Posterior vena cava (tissue), 2 donors: ENCODE measurements at places on chromosomes 6 and 20. TPM values are rescaled to one million over a fixed set of nuclear protein-coding genes. Genes with fewer than 3 reads are reported as not detected.

MLN gene
- not detected for total RNA-seq

MGME1 gene
- total RNA-seq: 7.5 TPM

ZNF343 gene
- total RNA-seq: 10.0 TPM

MLIP gene
- total RNA-seq: 1.4 TPM

HLA-DRB5 gene
- 61.3 TPM for total RNA-seq

FKBP1C gene
- total RNA-seq: not detected

GRCh38 chr20:20318365-20319161 lies 49.3 kb upstream of the INSM1 start:
- no peak for DNase-seq

- DNase-seq: peak; percentile 25
These were observed 4.8 kb upstream of the BCAS4 start for GRCh38 chr20:50789968-50790650.

DNA sequence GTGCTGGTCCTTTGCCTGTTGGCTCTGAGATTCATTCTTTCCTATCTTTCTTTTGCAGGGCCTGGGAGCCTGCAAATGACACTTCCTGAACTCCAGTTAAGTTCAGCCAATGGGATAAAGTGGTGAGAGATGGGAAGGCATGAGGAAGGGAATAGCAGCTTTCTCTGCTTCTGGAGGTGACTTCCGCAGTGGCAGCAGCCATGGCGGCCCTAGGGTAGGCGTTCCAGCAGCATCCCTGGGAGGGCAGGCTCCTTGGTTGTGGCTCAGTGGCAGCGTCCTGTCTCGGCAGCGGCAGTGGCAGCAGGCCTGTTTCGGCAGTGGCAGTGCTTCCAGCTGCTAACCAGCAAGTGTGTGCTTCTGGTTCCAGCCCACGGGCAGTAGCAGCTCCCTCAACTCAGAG lies 7.3 kb upstream of the MDFI start:
- peak; percentile 66 for DNase-seq

- DNase-seq: peak; percentile 91
These were observed 18.1 kb downstream of the TUBB2B start for GRCh38 chr6:3209114-3210023.

DNA sequence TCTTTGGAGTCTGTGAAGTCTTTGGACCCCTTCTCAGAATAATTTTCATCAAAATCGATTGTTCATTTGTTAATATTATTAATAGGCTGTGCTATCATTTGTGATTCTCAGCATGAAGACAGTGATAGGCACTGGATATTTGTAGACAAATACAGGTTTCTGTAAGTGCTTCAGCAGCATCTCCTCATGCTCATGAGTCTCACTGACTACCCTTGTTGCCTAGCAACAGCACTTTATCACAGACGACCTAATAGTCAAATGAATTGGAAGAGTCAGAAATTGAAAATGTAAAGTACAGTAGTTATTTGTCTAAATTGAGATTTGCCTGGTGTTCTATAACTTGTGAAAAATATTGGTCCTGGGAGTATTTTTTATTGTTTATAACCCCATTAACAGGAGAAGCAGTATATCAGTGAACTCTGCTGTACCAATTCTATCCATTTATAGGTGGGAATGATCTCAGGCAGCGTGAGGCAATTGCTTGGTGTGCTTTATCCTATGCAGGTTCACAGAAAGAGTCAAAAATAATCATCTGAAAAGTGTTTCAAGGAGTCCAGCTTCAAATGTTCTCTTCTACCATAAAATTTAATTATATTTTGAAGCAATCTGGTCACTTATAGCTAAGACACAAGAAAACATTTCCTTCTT lies 684.6 kb downstream of the RFPL4B start:
- no peak for DNase-seq

GRCh38 chr6:113411011-113411410 lies 446.1 kb upstream of the MARCKS start:
- DNase-seq: no peak

DNA sequence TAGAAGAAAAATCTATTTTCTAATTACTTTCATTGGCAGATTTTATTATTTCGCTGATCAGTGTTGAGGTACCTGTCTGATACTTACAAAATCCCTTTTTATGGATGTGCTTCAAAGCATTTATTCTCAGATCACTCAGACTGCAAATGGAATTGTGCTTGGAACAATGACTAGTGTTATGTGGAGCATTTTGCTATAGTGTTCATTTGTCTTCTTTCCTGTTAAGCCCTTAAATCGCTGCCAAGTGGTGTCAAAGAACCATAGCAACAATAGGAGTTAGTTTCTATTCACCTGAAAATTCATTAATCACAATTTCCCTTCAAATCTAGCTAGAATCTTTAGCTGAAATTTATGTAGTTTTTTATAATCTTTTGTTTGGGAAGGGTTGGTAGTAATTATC lies 29.8 kb downstream of the SMPDL3A start:
- DNase-seq: no peak

GRCh38 chr6:113856625-113857555 lies at the start of gene MARCKS:
TSS of gene MARCKS (plus strand) at chr6:113857345. CDS start at chr6:113857746, 401 bp downstream.
- DNase-seq: peak; percentile 93

DNA sequence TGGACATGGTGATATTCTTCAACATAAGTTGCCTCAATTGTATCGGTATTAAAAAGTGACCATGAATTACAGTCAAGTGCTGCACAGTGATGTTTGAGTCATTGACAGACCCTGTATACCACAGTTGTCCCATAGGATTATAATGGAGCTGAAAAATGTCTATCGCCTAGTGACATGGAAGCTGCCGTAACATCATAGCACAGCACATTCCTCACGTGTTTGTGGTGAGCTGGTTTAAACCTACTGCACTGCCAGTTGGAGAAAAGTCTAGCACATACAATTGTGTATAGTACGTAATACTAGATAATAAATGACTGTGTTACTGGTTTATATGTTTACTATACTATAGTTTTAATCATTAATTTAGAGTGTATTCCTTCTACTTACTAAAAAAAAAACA lies 150.2 kb downstream of the CDH26 start:
- DNase-seq: no peak

GRCh38 chr20:6663104-6663503 lies 104.4 kb upstream of the BMP2 start:
- no peak for DNase-seq

DNA sequence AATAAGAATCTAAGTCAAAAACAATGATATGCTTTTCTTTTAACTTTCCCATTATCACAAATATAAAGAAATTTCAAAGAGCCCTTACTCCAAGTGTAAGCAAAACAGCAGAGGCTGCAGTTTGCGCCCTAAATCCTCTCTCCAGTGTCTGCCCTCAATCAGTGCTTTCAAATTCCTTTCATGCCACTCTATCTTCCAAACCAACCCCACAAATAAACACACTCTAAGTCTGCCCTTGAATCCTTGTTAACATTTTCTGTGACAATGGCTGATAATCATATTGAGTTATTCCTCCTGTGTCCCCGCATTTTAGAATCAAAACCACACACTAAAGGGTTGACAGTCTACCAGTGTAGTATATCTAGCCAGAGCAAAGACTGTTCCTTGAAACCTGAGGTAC lies 317.9 kb upstream of the MARCKS start:
- no peak for DNase-seq

- no peak for DNase-seq
These were observed 33.2 kb upstream of the TRAM2 start for GRCh38 chr6:52610011-52610410.

DNA sequence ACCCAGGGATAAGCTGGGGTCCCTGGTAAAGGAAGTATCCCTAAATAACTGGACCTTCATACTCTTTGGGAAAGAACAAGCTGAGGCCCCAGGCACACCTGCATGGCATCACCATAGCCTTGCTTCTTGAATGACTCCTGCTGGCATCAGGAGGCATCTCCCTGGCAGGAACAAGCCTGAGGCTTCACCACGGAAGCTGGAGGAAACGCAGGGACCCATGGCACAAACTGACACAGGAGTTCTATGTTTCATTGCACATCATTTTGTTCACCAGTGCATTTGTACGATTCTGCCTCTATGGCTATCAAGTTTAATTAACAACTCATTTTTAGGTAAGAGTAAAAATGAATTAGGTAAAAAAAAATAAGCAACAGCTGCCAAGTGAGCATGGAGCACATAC lies 619 bp upstream of the PDE7B start:
- no peak for DNase-seq

- DNase-seq: no peak
These were observed 49.4 kb downstream of the TRMT11 start for GRCh38 chr6:126035764-126036163.

DNA sequence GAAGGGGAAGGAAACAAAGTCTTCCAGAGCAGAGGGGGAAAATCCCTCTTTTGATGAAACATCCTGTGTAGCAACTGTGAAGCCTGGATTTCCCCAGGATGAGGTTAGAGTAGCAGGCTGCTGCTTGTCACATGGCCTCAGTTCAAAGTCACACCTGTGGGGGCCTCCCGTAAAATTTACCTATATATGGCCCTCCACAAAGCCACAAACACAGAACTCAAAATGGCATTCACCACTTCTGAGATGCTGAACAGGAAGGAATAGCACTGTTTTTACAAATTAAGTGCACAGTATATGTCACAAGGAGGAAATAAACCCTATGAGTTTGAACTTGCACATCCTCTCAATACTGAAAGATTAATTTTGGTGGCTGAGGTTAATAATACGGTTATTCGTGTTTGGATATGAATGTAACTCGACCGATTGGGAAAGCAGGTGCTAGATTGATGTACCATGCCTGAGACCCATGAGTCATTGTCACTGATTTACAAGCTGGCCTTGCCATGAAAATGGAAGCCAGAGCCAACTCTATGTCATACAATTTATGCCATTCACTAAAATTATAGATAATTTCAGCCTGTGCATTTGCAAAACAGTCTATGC lies 70.6 kb downstream of the SGK1 start:
- no peak for DNase-seq

GRCh38 chr6:42158631-42159030 lies 14.5 kb upstream of the GUCA1A start:
- no peak for DNase-seq

DNA sequence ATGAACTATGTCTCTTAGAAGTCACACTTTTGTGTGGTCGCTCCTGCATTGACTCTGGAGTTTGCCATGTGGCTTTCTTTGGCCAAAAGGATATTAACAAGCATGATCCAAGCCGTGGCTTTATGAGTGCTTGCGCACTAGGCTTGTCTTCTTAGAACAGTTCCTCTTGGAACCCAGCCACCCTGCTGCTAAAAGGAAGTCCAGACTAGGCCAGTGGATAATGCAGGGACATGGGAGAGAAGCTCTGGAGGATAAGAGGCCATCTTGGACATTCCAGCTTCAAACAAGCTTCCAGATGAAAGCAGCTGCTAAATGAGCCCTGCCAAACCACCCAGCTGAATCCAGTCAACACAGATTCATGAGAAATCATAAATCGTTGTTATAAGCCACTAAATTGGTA lies 346.4 kb downstream of the CDC5L start:
- DNase-seq: no peak

DNA sequence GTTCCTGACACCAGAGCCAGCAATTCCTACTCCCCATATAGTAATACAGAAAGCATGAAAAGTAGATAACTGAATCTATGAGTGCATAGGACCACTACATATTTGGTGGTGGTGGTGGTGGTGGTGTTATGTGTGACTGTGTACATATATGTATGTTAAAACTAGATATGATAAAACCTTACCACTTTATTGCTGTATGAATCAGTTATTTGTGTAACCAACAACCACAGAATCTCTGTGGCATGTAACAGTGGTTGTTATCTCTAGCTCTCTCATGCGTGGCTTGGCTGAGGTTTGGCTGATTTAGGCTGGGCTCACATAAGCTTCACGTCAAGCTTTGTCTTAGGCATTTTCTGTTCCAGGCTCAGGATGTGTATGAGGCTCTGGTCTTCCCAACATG lies 55.7 kb downstream of the PLCB1 start:
- no peak for DNase-seq

DNA sequence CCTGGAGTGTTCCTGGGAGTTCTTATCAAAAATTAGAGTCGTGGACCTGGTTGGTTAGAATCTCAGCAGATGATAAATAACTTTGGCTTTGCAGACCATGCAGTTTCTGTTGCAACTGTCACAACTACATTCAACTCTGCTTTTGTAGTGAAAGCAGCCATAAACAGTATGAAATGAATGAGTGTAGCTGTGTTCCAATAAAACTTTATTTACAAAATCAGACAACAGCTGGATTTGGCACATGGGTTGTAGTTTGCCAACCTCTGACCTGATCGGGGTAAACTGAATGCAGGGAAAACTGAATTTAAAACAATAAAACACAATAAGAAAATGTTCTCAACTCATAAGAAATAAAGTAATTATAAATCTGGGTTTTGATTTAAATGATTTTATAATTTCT lies 513.8 kb downstream of the CDKAL1 start:
- DNase-seq: no peak

DNA sequence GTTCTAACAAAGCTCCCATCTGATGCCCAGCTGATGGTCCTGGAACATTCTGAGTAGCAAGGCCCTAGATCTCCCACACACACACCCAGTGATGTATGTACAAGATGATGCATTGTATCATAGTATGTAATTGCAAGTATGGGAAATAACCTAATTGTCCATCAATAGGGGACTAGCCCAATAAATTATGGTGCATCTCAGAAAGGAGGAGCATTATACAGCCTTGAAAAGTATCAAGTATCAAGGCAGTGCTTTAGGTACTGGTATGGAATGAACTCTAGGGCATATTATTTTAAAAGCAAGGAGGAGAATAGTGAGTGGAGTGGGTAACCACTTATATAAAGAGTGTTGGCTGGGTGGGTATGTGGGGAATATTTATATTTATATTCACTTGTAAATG lies 24.8 kb upstream of the PREX1 start:
- no peak for DNase-seq

GRCh38 chr6:26273673-26274588 lies 91.1 kb upstream of the BTN3A2 start:
- DNase-seq: no peak

DNA sequence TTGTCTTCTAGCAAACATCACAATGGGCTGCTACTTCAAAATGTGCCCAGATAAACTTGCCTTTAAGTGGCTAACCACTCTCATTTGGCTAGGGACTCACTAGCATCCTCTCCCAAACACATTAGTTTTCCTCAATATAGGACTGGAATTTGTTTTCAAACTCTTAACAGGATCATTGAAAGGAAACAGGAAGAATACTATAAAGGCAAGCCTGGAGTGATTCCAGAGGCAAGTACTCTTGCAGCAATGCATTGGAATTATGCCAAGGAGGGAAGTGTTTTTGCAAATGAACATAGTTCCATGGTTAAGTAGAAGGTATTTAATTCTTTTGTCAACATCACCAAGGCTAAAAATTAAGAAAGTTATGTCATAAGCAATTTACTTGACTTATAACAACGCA lies 12.2 kb downstream of the EPHA7 start:
- DNase-seq: no peak

- no peak for DNase-seq
These were observed 54.0 kb downstream of the TRAF3IP2 start for GRCh38 chr6:111551521-111552231.

DNA sequence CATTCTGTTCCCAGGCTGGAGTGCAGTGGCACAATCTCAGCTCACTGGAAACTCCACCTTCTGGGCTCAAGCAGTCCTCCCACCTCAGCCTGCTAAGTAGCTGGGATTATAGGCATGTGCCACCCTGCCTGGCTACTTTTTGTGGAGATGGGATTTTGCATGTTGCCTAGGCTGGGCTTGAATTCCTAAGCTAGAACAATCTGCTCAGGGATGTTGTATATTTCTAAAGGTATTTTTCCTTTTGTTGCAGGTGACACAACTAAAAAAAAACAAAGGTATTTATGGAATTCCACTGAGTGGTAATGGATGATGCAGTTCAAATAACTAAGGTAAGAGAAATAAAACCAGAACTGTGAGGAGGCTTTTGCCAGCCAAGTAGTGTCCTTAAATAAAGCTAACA lies 49.7 kb downstream of the PTPRA start:
- no peak for DNase-seq
